Diencephalon (tissue), 1 donor: ENCODE measurements at places on chromosomes 3 and 15. TPM values are rescaled to one million over a fixed set of nuclear protein-coding genes. Genes with fewer than 3 reads are reported as not detected.

The ZNF621 gene
- 15.5 TPM for total RNA-seq

The CCR5 gene
- total RNA-seq = not detected

The PRR23B gene
- not detected for total RNA-seq

The SHQ1 gene
- total RNA-seq = 22.6 TPM

The TUSC7 gene
- total RNA-seq = not detected

The XCR1 gene
- not detected for total RNA-seq

The EXD1 gene
- total RNA-seq = under 0.01 TPM

The TRPM1 gene
- not detected for total RNA-seq

The CLRN1 gene
- not detected for total RNA-seq

The SLC28A1 gene
- 0.23 TPM for total RNA-seq

The TMC3 gene
- 0.23 TPM for total RNA-seq

The CCDC13 gene
- total RNA-seq = 5.1 TPM

The ARRDC4 gene
- 34.4 TPM for total RNA-seq
